Activated naive CD4-positive, alpha-beta T cell treated with anti-CD3 and anti-CD28 coated beads, Interleukin-2, amount 10 ng/mL, durations not matched to agents 7 days and 5 days (primary cell): ENCODE measurements at places on chromosomes 5 and 9.
A peak's percentile ranks its signal among the peaks of the same experiment; 100 is the strongest.

- DNase-seq: no peak
Measured at GRCh38 chr5:169161022-169161680, 139.8 kb downstream of the SLIT3 start.

GRCh38 chr9:109012876-109013678 lies at the start of gene CTNNAL1:
CTNNAL1 (minus strand) TSS chr9:109013499; CDS start chr9:109013442, 57 bp downstream.
- DNase-seq: peak; percentile 91

GRCh38 chr5:61589946-61590345 lies 257.9 kb downstream of the ZSWIM6 start:
- DNase-seq: no peak

- no peak for DNase-seq
Measured at GRCh38 chr9:91182429-91183225, 179.1 kb downstream of the AUH start.

GRCh38 chr9:95459178-95459577 lies 57.6 kb downstream of the PTCH1 start:
- no peak for DNase-seq
